KG1 (cell line): ENCODE measurements at places on chromosomes 12 and 14.

DNA sequence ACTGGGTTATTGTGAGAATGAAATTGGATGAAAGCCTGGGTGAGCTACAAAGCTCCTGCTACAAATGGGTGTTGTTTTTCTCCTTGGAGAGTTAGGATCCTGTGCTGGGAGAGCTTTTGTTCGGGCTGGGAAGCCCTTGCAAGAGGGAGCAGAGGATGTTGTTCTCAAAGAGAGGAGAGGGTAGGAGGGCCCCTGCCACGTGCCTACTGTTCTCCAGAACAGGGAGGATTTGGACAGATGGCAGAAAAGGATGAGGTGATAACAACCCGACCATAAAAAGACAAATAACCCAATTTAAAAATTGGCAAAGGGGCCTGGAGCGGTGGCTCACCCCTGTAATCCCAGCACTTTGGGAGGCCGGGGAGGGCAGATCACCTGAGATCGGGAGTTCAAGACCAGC is 68.8 kb downstream of the GALNT16 start:
- DNase-seq = no peak

- DNase-seq = no peak
Observed at GRCh38 chr12:102461501-102461900, 18.9 kb downstream of the IGF1 start.

- no peak for DNase-seq
Observed at GRCh38 chr12:57545809-57546437, 1.1 kb downstream of the DCTN2 start.

DNA sequence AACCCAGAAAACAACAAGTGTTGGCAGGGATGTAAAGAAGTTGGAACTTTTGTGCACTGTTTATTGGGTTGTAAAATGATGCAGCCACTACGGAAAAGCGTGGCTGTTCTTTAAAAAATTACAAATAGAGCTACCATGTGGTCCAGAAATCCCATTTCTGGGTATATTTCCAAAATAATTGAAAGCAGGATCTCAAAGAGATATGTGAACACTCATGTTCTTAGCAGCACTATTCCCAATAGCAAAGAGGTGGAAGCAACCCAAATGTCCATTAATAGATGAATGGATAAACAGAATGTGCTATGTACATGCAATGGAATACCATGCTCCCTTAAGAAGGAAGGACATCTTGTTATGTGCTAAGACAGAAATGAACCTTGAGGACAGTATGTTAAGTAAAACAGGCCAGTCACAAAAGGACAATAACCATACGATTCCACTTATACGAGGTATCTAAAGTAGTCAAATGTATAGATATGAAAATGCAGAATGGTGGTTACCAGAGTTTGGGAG is 249.5 kb downstream of the PHLDA1 start:
- no peak for DNase-seq

DNA sequence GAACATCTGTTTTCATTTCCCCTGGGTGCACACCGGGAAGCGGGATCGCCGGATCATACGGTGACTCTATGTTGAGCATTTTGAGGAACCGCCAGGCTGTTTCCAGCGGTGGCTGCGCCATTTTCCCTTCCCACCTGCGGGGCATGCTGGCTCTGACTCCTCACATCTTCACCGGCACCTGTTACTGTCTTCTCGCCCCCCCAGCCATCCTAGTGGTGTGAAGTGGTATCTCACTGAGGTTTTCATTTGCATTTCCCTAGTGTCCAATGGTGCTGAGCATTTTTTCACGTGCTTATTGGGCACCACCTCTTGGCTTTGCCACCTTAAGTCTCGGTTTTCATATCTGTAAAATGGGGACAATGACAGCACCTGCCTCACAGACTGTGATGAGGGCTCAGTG is 44.1 kb upstream of the EML1 start:
- no peak for DNase-seq

DNA sequence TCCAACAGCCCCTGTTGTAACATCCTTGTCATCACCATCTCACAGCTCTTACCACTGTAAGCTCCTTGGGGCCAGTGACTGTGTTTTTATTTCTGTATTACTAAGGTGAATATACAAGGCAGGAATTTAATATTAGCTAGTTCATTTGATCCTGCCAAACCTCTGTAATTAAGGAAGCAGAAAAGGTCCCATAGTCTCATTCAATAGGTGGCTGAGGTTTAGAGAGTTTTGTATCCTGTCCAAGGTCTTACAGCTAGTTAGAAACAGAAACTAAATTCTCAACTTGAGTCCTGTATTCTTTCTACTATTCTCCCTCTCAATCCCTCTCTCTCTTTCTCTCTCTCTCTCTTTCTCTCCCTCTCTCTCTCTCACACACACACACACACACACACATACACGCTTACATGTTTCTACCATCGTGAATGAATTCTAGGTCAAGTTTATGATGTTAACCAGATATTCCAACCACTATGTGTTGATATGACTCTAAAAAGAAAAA is 543 bp upstream of the GLIPR1 start:
- no peak for DNase-seq

DNA sequence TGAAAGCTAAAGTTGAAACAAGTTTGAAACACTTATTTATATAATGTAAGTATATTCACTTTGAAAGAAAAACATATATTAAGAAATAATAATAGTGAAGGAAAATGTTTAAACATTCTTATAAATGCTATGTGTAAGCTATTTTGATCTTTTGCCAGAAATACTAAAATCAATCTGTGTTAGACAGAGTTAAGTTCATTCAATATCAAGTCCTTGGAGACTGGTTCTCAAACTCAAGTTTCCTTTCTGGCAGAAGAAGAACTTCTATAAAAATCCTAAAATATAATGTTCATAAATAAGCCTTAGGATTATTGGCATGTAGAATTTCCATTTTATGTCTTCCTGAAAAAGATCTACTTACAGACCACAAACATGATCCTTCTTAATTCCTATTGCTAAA is 45.3 kb downstream of the TAOK3 start:
- no peak for DNase-seq

DNA sequence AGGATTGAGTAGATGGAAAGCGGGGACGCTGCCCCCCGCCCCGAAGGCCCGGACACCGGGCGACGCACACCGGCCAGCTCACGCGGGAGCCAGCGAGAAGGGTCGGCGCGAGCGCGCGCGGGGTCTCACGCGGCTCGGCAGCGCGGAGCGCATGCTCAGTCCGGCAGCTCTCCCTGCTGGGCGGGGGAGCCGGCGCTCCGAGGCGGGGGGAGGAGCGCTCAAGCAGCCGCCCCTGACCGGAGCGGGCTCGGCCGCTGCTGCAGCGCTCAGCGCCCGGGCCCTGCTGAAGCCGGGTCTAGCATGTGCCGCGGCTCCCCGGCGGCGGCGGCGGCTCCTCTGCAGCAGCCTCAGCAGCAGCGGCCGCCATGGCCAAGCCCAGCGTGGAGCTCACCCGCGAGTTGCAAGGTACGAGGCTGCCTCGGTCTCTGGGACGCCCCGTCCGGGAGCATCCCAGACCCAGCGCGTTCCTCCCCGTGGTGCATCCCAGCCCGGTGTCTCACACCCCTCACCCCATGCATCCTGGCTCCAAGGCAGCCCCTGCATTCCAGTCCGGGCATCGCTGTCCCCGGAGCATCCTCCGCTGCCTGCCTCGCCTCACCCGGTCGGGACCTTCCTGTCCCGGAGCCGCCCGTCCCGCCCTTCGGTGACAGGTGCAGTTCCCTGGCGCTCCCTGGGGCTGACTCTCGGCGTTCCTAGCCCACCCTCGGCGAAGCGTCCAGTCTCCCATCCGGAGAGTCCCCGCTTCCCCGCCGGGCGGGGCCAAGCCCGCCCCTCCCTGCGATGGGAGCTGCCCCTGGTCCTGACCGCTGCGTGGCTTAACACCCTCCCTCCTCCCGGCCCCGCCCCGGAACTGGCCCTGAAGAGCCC is at the start of gene CARMIL3:
Gene CARMIL3, plus strand, starts transcription at position 221 of the 867 bp plus-strand sequence. Its CDS starts 145 bp downstream, at position 366.
- DNase-seq = no peak
